Fibroblast of skin of right quadriceps (primary cell): ENCODE measurements at places on chromosomes 7 and 10.

GRCh38 chr7:51727441-51727840 is 410.8 kb upstream of the COBL start:
- no peak for DNase-seq

GRCh38 chr7:35024298-35024697 is 13.0 kb downstream of the DPY19L1 start:
- DNase-seq, result no peak

- DNase-seq, result no peak
These were observed 853 bp downstream of the NKX6-2 start for GRCh38 chr10:132784866-132785722.

DNA sequence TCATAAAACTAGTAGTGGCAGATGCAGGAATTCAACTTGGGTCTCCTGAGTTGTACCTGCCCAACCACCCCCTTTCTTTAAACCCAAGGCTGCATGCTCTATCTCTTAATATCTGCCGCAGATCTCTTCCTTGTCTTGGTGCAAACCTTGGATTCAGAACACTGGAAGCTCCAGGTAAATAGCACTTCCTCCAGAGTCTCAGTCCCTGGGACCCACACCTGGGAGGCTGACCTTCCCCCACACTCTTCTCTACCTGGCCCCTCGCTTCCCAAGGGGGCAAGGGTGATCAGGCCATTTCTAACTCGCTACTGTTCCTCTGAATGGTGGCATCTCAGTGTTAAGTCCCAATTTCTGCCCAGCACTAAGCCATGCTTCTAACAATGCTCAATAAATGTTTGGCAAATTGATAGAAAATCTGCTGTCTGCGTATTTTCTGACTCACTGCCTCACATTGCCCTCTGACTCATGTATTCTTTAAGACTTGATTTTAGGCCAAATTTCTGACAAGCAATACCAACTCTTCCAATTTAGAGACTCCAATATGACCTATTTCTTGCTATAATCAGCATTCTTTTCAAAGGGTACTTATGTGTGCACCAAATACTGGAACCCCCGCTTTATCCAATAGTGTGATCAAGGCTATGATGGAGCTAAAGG is 68.0 kb upstream of the PPP1R3C start:
- DNase-seq, result peak; percentile 63

- peak; percentile 67 for DNase-seq
These were observed 38.7 kb downstream of the LAMB4 start for GRCh38 chr7:108091461-108091831.

DNA sequence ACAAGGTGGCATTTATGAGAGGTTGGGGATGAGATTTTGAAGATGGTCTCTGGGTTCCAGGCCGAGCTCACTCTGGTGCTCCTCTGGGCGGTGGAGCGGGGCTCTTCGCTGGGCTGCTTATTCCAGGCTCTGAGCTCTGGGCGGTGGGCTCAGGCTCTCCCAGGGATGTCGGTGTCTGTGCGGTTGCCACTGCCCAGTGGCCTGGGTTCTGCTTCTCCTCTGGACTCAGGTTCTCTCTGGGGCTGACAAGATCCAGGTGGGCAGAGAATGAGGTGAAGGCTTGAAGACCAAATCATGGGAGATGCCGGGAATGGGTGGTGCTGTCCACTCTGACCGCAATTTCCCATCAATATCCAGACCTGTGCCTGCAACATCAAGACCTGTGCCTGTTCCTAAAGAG is 40.6 kb downstream of the RBAK start:
- no peak for DNase-seq

GRCh38 chr7:1229202-1229947 is 3.3 kb upstream of the UNCX start:
- DNase-seq, result no peak

GRCh38 chr10:14926061-14926470 is 27.8 kb downstream of the DCLRE1C start:
- no peak for DNase-seq

DNA sequence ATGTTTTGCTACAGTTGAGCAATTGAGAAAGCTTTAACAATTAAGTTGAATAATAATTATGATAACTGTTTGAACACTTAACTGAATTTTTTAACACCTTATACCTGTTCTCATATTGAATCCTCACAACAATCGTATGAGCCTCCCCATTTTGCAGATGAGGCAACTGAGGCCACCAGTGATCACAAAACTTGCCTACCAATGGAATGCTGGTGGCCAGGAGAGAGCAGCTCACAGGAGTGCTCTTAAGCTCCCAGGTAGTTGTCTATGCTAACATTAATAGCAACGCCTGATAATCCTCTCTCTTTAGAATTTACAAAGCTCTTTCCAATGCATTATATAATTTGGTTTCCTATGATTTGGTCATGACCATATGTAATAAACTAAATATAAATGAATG is 21.6 kb downstream of the GPNMB start:
- no peak for DNase-seq
